ENCODE measurements at places on chromosomes 7 and 10. TPM values are rescaled to one million over a fixed set of nuclear protein-coding genes. Genes with fewer than 3 reads are reported as not detected.

DOCK4 gene
- 99.4 TPM for total RNA-seq

ENKUR gene
- total RNA-seq: 6.4 TPM

- no peak for DNase-seq
These were observed 258.6 kb downstream of the CXCL12 start for GRCh38 chr10:44126291-44126717.

- no peak for DNase-seq
These were observed 316.7 kb downstream of the TCERG1L start for GRCh38 chr10:130994845-130995244.

GRCh38 chr10:25627606-25628005, 306.4 kb upstream of the MYO3A start:
- peak; percentile 61 for DNase-seq

DNA sequence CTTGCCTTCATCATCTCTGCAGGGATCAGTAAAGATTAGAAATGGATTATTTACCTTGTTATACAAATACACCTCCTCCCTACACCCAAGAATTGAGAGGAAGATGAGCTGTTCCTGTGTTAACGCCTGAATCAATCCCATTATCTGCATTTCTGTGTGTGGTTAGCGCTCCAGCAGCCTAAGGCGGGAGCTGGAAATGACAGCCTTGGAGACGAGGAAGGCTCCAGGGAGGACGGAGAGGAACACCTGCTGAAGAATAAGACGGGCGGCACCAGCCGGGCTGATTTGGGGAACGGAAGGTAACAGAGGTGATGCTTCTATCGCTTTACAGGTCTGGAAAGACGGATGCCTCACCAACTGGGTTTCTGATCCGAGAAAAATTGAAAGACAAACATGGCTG, 34.2 kb upstream of the DDC start:
- no peak for DNase-seq

DNA sequence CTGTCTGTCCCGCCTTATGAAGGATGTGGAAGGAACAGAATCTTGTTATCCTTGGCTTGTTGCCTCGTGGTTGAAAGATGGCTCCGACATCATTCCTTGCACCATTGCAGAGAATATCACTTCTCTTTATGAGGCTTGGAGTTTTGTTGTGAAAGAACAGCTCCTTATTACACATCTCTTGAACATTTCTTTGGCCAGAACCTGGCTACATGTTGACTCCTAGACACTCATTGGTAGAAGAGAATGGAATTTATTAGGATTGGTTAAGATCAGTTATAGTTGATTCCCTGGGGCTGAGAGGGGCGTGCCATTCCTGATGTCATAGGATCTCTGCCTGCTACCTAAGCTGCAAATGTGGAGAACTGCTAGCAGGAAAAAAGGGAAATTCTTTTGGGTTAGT, 180.5 kb upstream of the CTBP2 start:
- no peak for DNase-seq

DNA sequence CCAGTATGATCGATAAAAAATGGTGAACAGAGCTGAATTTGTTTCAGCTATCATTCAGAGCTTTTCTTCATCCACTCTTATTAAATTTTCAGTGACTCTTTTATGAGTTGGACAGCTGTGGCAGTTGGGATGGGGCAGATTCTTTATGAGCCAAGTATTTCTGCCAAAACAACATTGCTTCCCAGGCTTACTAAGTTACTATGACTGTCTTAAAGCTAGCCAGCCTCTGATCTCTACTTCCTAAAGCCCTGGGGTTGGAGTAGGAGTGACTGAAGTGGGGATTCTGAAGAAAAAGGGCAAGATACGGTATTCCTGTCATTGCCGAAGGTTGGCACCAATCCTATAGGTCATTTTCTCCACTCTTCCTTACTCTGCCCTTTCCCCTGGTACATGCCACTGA, 12.7 kb downstream of the RPP30 start:
- DNase-seq: no peak

DNA sequence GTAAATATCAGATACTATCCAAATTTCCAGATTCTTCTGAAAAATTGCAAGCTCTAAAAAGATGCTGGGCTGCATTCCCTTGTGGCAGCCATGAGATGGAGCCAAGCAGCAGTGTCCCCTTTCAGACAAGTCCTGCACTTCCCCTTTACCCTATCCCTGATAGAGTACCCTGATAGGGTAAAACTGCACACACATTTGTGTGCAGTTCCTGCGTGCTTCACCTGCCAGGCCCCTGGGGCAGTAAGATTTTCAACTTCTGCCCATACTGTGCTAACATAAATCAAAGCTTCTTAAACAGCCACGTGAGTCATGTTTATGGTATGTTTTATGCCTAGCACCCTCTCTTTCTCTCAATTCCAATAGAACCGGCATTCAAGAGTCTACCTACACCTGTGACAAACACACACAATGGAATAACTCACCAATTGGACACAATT, 52.2 kb downstream of the IFIT5 start:
- no peak for DNase-seq

Measured in cerebellum (tissue), 4 donors.